ENCODE measurements at places on chromosomes 5 and 9.

GRCh38 chr9:2662496-2662895 lies 40.9 kb downstream of the VLDLR start:
- no peak for DNase-seq

DNA sequence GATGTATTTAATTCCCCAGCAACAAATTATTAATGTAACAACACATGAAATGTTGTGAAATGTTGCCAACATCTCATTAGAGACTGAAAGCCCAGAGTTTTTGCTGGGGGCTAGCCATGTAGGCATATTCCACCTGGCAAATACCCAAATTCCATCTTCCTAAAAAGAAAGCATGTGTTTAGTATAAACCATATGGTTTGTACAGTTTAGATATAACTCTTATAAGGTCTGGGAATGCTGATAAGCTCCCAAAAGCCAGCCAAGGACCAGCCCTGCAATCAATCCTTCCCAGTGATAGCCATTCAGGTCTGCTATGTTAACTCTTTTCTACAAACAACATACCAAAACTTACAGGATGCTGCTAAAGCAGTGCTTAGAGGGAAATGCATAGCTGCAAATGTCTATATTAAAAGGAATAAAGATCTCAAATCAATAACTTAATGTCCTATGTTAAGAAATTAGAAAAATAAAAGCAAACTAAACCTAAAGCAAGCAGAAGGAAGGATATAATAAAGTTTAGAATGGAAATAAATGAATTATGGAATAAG lies 158.9 kb downstream of the AUH start:
- no peak for DNase-seq

DNA sequence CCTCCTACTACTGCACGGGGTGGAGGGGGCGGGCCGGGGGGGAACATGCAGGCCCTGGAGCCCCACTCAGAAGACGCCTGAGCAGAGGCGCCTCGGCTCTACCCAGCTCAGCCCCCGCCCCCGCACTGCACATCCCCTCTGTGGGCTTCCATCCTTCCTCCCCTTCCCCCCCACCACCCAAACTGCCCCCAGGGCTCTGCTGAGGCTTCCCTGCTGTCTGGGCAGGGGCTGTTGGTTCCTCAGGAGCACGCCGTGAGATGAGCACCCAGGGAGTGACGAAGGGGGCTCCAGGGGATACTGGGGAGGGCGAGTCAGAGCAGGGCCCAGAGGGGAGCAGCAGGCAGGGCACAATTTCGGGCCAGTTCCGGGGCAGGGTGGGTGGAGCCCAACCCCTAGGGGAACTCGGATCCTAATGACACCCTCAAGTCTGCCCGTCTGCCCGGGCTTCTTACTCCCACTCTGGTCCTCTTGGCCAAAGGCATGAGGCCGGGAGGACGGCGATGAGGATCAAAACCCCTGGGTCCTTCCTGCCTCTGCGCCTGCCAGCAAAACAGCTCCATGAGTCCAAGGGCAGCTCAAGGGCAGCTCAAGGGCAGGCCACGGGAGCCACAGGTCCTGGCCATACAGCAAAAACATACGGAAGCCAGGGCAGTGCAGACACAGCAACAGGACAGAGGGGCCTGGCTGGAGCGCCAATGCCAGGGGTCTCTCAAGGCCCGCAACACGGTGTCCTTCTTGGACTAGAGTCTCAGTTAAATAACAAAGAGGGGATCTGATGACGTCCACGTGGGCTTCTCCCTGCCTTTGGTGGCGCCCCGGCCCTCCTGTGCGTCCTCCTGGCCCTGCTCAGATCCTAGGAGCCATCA lies 200.9 kb downstream of the AUH start:
- no peak for DNase-seq

DNA sequence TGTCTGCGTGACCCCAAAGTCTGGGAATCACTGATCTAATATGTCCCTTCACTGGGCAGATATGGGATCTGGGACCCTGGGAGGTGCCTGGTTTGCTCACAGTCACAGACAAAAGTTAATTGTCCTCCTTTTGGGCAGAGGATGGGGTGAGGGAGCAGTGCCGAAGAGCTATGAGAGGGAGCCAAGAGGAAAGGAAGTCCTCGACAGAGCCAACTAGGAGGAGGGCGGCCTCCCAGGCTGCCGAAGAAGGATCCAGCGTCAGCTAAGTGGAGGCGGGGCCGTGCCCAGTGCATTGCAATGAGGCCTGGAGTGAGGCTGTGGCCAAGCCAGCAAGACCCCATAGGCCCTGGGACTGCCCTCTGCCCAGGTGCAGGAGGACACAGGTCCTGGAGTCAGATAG lies 11.4 kb downstream of the AIF1L start:
- no peak for DNase-seq

GRCh38 chr5:137715456-137715855 lies 20.4 kb downstream of the KLHL3 start:
- no peak for DNase-seq

DNA sequence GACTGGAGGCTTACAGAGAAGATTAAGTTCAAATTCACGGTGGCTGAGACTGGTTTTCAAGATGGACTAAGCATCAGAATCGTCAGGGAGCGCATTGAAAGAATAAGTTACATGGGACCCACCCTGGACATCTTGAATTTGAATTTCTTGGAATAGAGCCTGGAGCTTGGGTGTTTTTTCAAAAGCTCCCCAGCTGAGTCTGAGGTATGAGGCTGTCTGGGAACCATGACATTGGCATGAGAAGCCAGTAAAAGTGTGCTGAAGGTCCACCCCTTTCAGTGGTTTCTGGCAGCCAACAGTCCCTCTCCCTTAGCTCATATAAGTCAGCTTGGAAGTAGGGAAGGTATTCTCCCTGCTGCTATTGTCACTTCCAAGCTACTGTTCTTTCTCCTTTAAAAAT lies 97.8 kb downstream of the MAST4 start:
- DNase-seq = no peak

DNA sequence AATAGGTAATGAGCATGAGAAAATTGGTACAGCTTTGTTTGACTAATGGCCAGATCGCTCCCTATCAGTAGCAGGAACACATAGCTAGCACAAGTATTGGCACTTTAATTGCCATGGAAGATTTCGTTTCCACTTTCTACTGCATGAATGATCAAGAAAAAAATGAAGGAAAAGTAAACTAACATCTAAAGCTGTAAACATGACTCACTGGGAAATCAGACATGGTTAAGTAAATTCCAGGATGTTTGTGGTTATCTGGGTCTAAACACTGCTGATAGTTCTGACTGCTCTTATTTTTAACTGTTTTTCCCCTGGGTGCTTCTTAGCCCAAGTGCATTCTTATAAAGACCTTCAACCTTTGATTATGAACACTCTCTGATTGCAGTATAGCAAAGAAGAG lies 388.9 kb downstream of the NR2F1-AS1 start:
- no peak for DNase-seq

DNA sequence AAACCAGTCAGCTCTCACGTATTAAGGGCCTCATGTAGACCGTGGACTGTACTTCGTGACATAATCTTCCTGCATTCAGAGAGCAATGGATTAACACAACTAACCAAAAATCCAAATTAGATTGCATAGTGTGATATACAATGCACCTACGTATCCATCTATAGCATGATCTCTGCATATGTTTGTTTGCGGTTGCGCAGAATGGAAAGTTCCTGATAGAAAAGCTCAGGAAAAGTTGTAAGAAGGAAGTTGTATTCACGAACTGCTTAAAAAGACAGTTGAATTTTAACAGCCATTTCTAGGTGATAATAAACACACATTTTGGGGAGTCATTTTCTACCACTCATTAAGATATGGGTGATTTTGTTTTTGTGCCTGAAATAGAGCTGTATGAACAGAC lies 869.0 kb downstream of the TLE4 start:
- no peak for DNase-seq

GRCh38 chr5:90054612-90055011 lies 354.9 kb downstream of the CETN3 start:
- DNase-seq = no peak

GRCh38 chr5:76717222-76718083 lies 1.5 kb downstream of the F2R start:
- DNase-seq = no peak

- DNase-seq = no peak
These were observed 77.7 kb upstream of the ASS1 start for GRCh38 chr9:130366888-130367550.

DNA sequence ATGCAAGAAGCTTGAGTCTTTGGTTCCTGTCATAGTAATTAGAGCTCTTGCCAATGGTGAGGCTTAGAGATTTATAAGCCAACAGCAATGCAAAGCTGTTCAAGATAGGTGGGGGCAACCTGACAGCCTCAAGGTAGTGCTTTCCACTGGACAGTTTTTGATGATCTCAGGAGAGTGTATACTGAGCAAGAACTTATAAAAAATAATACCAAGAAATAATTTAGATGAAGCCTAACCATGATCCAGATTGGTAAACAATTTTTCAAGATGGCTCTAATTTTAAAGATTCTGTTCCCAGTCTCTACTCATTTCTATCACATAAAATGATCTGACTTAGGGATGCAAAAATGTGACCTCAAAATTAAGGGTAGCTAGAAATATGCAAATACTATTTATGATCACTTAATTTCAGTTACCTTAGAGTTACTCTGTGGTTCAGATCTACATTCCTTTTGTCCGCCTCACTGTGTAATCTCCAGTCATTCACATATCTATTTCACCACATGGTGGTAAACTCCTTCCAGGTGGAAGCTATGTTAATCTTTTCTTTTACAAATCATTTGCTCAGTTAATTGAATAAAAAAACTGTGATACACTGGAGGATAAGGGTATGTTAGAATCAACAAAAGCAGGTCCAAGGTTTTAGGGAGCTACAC lies 1228.0 kb upstream of the C9orf72 start:
- no peak for DNase-seq

DNA sequence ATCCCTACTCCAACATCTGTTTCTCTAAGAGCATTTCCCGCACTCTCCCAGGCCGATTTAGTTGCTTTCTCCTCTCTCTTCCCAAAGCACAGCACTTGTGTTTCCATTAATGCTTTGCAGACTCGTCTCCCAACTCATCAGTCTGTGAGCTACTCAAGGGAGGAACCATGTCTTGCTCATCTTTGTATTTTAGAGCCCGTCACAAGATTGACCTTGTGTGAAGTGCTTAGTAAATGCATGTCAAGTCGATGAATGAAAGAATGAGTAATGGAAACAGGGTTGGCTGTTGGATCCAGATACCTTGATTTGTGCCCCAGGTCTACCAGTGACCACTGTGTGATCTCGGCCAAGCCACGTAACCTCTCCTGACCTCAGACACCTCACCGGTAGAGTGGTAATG lies 99.3 kb downstream of the KLF4 start:
- no peak for DNase-seq

DNA sequence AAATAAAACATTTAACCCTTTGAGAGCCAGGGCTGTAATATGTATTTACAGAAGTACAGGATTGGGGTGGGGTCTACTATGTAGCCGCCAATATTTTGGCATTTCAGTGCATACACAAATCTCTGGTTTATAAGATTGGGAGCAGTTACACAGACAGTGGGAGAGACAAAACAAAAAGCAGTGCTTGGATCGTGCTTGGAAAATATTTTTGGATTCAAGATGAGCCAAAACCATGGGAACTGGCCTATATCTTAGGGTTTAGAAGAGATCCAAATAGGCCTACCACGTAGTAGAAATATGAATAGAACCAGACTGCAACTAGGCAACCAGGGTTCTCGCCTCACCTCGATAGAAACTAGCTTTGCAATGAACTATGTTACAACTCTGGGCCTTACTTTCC lies 169.6 kb downstream of the SLC12A2 start:
- no peak for DNase-seq

DNA sequence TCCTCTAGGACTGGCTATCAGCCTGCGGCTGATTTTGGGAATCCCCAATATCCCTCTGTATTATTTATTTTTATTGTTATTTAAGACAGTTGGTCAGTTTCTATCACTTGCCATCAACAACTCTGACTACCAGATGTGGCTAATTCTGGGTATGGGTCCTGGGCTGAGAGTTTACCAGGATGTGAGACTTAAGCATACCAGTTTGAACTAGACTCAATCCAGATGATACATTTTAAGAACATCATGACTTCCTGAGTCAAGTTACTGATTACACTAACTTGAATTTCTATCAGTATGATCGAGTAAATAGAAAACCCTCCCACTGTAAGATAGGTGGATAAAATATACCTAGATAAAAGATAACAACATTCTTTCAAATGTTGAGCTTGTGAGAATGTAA lies 634.0 kb downstream of the MAT2B start:
- no peak for DNase-seq

GRCh38 chr5:107542428-107542827 lies 128.3 kb downstream of the EFNA5 start:
- no peak for DNase-seq

GRCh38 chr9:19828576-19829109 lies 39.8 kb upstream of the SLC24A2 start:
- no peak for DNase-seq

GRCh38 chr9:38060681-38061080 lies 8.3 kb downstream of the SHB start:
- no peak for DNase-seq

DNA sequence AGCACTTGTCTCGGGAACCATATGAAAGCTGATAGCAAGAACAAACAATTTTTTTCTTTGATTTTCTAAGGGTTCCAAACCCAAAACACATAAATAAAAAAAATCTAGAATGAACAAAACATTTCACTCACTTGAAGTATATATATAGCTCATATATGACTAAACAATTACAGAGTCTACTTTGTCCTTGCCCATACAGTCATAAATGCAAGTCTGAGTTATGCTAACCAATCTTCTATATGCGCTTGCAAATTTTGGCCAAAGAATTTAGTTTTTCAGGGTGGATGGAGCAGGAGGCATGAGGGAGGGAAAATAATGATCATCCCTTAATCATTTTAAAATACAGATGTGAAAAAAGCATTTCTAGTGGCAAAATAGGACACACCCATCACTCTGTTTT lies 370.1 kb downstream of the BNC2 start:
- no peak for DNase-seq

DNA sequence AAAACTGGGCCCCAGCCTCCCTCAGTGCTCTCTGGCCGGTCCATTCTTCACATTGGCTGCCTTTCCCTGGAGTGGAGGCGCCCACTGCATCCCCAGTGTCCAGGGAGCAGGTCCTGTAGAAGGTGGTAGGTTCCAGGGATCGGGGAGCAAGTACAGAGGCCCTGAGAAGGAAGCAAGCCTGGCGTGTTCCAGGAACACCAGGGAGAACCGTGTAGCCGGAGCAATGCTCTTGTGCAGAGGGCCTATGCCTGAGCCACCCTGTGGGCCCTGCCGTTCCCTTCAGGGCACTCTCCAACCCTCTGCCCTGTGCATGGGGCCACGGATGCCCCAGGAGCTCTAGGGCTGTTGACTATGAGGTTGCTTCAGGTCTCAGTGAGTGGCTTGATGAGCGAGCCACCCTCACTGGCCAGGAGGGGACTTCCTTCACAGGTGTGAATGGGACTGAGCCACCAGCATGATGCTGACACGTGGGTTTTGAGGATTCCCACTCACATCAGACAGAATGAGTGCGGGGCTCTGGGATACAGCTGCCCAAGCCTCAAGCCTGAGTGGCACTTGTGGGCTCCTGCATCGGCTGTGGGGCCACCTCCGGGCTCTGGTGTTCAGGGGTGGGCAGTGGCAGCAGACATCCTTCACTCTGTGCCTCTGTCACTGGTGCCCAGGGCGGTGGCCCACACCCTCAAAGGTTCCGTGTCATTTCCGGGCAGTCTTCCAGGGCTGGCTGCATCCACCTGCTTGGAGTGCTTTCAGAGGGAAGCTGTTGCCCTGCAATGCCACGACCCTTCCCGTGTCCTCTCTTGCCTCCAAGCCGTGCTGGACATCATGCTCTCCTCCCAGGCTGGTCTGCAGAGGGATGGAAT lies 54.4 kb downstream of the ADAMTS2 start:
- DNase-seq = no peak

- peak; percentile 47 for DNase-seq
These were observed at the start of gene DAB2 for GRCh38 chr5:39424736-39425637. Gene DAB2, minus strand, starts transcription at chr5:39424980. Its CDS starts 30,660 bp downstream, at chr5:39394320.
